ENCODE measurements at places on chromosomes 16 and 17. TPM values are rescaled to one million over a fixed set of nuclear protein-coding genes. Genes with fewer than 3 reads are reported as not detected.

DNA sequence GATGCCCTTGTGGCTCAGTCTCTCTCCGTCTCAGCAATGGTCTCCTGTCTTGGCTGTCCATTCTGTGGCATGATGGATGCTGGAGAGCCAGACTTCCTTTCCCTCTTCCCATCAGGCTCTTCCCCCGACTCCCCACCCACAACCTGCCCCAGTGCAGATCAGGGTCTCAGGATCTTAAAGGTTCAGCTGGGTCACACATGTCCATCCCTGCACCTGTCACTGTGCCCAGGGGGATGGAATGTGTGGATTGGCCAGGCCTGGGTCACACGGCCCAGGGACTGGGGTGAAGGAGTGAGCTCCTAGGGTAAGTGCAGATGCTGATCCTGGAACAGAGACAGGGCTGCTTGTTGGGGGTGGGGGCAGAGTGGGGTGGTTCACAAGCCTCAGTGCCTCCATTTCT lies 23.0 kb downstream of the ADGRG5 start:
- no peak for DNase-seq

GRCh38 chr16:85483424-85483823 lies 129.7 kb upstream of the GSE1 start:
- no peak for DNase-seq

- DNase-seq = no peak
Measured at GRCh38 chr17:5902181-5903140, 167.7 kb upstream of the WSCD1 start.

The SLC13A2 gene
- total RNA-seq = not detected
